Lower lobe of right lung (tissue), 2 donors: ENCODE measurements at places on chromosomes 6 and 20. TPM values are rescaled to one million over a fixed set of nuclear protein-coding genes. Genes with fewer than 3 reads are reported as not detected.

DNA sequence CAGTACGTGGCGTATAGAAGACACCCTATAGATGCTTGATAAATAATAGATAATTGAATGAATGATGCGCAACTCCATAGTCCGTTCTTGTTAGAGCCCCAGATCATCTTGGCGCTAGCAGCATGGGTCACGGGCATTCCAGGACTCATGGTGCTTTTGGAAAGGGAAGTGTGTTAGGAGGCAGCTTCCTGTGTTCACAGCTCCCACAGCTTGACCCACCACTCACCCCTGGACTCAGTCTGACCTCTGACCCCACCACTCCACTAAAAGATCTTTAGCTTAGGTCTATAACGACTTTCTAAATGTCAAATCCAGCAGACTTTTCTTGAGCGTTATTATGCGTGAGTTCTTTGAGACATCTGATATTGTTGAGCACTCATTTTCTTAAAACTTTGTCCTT lies 35.8 kb upstream of the KIF16B start:
- no peaks in the 10 kb centered on the region for H3K27me3 ChIP-seq
- no peak overlapping the region for H3K27ac ChIP-seq
- H3K4me1 ChIP-seq, result no peaks in the 10 kb centered on the region
- no peak for DNase-seq

DNA sequence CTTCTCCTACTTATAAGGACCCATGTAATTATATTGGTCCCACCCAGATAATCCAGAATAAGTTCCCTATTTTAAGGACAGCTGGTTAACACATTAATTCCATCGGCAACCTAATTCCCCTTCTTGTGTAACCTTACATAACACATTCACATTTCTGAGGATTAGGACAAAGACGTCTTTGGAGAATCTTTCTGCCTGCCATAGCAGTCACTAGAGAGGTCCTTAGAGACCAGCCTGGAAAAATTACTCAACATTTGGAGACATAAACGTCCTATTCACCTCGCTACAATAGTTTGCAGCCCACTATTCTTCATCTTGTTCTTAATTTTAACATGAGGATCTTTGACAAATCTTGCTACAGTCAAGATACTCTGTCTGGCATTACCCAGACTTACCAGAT lies 100.1 kb downstream of the MAFB start:
- peaks cover 8% of the 10 kb centered on the region for H3K4me1 ChIP-seq
- DNase-seq, result no peak
- no peak overlapping the region for H3K27ac ChIP-seq
- no peaks in the 10 kb centered on the region for H3K27me3 ChIP-seq
- no peak overlapping the region for H3K4me3 ChIP-seq

PDRG1 gene
- total RNA-seq, result 9.4 TPM

CCN5 gene
- 42.3 TPM for total RNA-seq

GRCh38 chr6:165571721-165572132 lies 91.3 kb downstream of the PDE10A start:
- H3K36me3 ChIP-seq, result no peaks in the 10 kb centered on the region
- no peaks in the 10 kb centered on the region for H3K4me1 ChIP-seq
- H3K27me3 ChIP-seq, result no peaks in the 10 kb centered on the region
- no peak overlapping the region for H3K4me3 ChIP-seq
- DNase-seq, result no peak
- H3K27ac ChIP-seq, result no peak overlapping the region

- H3K27ac ChIP-seq, result peak overlapping the region; percentile 44
- H3K4me3 ChIP-seq, result no peak overlapping the region
- no peaks in the 10 kb centered on the region for H3K36me3 ChIP-seq
- H3K27me3 ChIP-seq, result no peaks in the 10 kb centered on the region
- no peak for DNase-seq
- peaks cover 48% of the 10 kb centered on the region for H3K4me1 ChIP-seq
These were observed 17.1 kb downstream of the REPS1 start for GRCh38 chr6:138970856-138971425.

- no peaks in the 10 kb centered on the region for H3K4me1 ChIP-seq
- no peak overlapping the region for H3K4me3 ChIP-seq
- H3K27me3 ChIP-seq, result no peaks in the 10 kb centered on the region
- no peak overlapping the region for H3K27ac ChIP-seq
- DNase-seq, result no peak
These were observed 684.0 kb downstream of the UTRN start for GRCh38 chr6:144969154-144969553.

DNA sequence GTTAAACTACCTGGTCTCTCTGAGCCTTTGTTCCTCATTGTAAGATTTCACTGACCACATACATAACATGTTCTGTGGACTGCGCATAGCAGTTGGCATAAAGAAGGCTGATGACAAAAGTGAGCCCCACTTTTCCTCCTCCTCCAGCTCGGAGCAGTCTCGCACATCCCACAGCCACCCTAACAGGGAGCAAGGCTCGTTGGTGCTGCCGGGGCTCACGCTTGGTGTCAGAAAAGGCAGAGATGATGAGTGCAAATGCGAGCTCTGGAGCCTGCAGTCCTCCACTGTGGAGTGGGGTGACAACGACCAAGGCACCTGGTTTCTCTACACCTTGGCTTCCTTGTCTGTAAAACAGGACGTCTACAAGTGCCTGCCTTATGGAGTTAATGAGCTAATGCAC lies 9.7 kb downstream of the TGM3 start:
- peaks cover 5% of the 10 kb centered on the region for H3K27me3 ChIP-seq
- no peak overlapping the region for H3K4me3 ChIP-seq
- H3K27ac ChIP-seq, result no peak overlapping the region

MYT1 gene
- not detected for total RNA-seq

CLPSL2 gene
- not detected for total RNA-seq

ZC3H12D gene
- 2.6 TPM for total RNA-seq
